B cell (primary cell): ENCODE measurements at places on chromosomes 2 and 18. TPM values are rescaled to one million over a fixed set of nuclear protein-coding genes. Genes with fewer than 3 reads are reported as not detected.
A peak's percentile ranks its signal among the peaks of the same experiment; 100 is the strongest.

- DNase-seq, result peak; percentile 10
Observed at GRCh38 chr2:141911485-141912066, 219.2 kb downstream of the LRP1B start.

The GALNT13 gene
- not detected in 2 replicates for total RNA-seq

The PHLPP1 gene
- 20.7 and 22.6 TPM in 2 replicates for total RNA-seq

GRCh38 chr2:40281021-40281940 lies 170.6 kb downstream of the SLC8A1 start:
- DNase-seq, result peak; percentile 14

DNA sequence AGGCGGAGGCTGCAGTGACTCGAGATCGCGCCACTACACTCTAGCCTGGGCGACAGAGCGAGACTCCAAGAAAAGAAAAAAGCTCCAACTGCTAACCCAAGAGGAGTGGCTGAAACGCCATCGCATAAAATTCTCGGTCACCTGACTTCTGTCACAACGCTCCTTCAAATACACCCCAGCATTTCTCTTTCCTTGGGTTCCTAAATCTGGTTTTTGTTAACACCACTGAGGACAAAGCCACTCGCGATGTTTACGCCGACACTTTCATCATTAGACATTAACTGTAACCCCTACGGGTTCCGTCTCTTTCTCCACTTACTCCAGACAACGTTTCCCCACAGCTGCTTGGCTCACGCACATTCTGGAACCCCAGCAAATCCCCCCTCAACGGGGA lies 679 bp downstream of the CLK1 start:
- no peak for DNase-seq

DNA sequence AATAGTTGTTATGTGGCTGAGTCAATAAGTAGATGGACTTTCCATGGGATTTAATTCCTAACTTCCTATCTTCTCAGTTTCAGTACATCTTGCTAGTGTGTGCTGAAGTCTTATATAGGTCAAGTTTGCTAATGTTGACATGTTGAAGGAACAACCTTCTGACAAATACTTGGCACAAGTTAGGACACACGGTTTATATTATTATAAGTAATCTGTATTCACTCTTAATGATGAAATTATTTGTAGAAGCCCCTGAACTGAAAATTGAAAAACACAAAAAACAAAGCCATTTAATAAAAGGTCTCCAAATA lies 19.2 kb downstream of the ARL5A start:
- DNase-seq, result no peak

DNA sequence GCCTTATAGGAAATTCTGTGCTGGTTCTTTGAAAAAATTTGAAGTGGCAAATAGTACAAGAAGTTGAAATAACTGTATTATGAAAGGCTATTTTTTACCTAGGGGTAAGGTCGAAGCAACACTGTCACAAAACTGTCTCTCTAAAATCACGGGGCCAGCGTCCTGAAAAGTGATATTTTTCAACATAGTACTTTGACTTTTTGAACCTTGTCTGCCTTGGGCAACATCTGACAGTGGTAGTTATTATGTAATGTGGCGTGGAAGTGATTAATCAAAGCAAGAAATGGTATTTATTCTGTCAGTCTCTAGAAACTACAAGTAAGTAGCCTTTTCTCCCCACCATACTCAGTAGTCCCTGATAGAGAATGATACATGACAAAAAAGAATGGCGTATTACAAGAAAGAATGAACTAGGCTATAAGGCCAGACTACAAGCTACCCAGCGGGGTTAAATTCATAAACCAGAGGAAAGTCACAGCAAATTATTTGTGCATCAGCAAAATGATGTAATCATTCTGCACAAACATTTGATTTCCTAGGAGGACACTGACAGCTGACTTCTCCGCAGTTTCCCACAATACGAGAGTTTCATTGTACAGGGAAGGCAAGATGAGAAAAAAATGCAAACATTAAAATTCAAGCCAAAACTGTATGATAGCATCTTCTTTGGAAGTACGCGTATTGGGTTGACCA lies 9.8 kb downstream of the GEN1 start:
- no peak for DNase-seq

- DNase-seq, result peak; percentile 11
Observed at GRCh38 chr2:129923265-129924091, 56.0 kb upstream of the RAB6C start.

DNA sequence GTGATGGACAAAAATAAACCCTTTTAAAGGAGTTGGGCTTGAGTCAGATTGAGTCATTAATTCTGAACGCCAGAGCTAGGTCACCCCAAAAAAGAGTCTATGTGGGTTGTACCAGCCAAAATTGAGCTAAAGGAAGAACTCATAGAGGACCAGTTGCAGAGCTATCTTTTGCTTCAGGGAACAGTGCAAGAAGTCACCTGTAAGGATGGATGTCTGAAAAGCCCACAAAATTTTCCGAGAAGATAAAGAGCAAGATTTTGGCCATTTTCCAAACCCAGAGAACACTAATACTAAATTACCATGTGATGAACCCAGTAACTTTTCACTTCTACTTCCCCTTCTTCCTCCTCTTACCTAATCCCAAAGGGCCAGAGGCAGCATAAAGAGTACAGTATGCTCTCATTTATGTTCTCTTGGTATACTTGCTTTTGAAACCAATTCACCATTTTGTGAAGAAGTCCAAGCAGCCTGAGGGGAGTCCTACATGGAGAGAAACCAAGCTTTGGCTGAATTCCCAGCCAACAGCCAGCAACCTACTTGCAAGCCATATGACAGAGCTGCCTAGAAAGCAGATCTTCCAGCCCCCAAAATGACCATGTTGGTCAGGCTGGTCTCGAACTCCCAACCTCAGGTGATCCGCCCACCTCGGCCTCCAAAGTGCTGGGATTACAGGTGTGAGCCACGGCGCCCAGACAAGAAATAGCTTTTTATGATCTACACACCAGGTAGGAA lies 551.7 kb downstream of the SATB2 start:
- DNase-seq, result no peak

The PRKAG3 gene
- total RNA-seq, result not detected in 2 replicates

DNA sequence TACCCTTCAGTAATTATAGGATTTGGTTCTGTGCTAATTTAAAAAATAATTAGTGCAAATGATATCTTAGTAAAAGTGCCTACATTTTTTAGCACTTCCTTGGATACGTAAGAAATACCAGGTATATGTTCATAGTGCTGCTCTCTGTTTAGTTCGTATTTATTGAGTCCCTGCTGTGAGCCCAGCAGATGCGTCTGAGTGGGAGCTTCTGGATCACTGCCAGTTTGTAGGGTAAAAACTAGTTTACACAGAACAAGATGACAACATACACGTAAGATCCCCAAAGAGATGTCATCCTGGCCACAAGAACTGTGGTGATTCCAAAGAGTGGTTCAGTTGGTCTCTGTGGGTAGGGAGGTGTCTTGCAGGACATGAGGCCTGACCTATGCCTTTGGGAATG lies 103.2 kb downstream of the CTIF start:
- DNase-seq, result no peak

GRCh38 chr18:78069784-78070664 lies 820.4 kb downstream of the GALR1 start:
- DNase-seq, result no peak

The REG3G gene
- not detected in 2 replicates for total RNA-seq

DNA sequence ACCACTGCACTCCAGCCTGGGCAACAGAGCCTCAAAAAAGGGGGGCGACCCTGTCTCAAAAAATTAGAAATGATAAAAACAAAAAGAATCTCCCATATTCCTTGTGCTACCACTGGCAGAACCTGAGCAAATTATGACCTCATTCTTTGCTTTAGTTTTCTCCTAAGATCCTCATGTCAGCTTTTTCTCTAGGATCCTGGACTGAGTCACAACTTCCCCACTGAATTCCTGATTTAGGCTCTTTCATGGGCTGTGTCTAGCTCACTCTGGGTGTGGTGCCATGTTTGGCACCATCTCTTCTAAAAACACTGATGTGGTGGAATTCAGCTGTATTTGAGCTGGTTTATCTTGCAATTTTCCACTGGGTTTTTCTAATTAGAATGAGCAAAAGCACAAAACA lies 37.1 kb downstream of the EXOC6B start:
- no peak for DNase-seq

The APCDD1 gene
- total RNA-seq, result 0.46 and 1.1 TPM in 2 replicates

DNA sequence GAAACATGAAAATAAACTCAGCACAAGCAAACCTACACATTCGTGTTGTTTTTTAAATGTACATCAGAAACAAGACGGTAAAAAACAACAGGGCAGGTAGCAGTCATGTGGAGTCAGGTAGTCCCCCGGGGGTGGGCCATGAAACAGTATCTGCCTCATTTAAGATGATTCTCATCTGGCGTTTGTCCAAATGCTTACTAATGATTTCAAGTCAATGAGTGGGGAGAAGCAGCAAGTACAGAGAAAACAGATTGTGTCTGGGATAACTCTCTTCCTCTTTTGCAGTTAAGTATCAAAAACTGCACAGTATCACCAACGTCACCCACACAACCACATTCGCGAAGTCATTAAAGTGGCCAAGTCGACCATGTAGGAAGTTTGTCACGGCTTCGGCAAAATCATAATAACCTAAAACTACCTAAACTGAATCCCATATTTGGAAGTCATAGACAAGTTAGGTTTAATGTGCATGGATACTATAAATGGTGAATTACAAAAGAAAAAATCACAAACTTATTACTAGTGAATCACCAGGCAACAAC lies 1.3 kb downstream of the LAPTM4A start:
- DNase-seq, result peak; percentile 87

The BUB1 gene
- 1.6 and 2.0 TPM in 2 replicates for total RNA-seq

- no peak for DNase-seq
Observed at GRCh38 chr2:105597806-105598803, 146.6 kb upstream of the NCK2 start.

The SGPP2 gene
- total RNA-seq, result 6.0 and 7.7 TPM in 2 replicates

GRCh38 chr18:63492851-63493250 lies 16.1 kb downstream of the SERPINB5 start:
- no peak for DNase-seq

The LRRTM4 gene
- not detected in 2 replicates for total RNA-seq

The PFN4 gene
- total RNA-seq, result 0.39 and 0.66 TPM in 2 replicates

DNA sequence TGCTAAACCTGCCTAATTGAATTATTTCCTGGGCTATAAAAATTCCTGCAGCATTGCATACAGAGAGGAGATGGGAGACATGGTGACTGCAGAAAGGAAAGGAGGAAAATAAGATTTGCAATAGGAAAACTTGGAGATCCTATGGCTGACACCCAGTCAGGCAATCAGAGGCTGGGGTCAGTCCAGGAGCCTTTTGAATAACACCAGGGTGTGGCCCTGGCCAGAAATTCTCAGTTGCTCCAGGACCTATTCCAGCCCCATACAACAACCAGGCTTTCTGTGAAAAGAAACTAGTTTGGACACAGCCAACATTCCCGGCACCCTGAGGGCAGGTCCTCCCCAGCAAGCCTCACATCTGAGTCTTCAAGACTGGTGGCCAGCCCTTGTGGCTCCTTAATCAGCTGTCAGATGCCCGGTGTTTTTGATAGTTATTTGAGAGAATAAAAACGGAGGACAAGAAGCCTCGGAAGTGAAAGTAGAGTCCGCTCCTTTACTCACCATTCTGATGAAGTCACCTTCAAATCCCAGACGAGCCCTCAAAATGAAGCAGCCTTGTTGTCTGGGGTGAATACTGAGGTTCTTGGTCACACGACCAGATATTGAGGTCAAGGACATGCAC lies 31.1 kb upstream of the GMCL1 start:
- DNase-seq, result no peak

The GALNT3 gene
- total RNA-seq, result 15.9 and 17.1 TPM in 2 replicates

- DNase-seq, result no peak
Observed at GRCh38 chr2:136408795-136409194, 290.8 kb upstream of the CXCR4 start.

- DNase-seq, result no peak
Observed at GRCh38 chr2:168995744-168996143, 35.4 kb downstream of the ABCB11 start.

- DNase-seq, result no peak
Observed at GRCh38 chr2:219159771-219160185, 837 bp downstream of the NHEJ1 start.

DNA sequence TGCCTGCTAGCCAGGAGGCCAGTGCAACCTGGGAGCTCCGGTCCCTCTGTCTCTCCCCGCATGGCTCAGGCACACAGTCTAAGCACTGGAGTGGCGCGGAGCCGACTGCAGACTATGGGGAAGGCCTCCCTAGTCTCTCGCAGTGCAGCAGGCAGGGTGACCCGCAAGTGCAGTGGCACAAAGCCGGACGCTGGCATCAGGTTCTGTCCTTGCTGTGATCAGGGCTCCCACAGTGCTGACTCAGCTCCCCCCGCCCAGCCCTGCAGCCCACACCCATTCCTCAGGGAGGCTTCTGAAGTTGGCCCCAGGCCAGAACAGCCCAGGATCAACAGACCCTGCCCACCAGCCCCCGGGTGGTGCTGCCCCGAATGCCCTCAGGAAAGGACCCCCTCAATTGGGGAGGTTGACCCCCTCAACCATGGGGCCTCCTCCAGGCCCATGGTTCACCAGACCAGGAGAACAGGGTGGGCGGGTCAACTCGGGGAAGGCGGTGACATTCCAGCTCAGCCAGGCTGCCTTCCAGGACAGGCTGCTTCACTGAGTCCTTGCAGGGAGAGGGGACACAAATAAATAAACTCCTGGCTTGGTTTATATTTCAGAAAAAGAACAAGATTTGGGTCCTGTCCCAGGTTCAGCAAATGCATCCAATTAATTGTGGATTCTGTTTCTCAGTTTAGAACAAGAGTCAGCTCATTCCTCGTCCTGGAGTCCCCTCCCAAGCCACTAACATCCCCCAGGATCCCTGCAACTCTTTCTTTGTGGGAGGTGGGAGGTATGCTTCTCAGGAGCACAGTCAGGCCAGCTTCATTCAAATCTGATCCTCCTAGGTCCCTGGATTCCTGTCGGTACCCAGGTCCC lies 12.2 kb downstream of the BIN1 start:
- DNase-seq, result no peak

- no peak for DNase-seq
Observed at GRCh38 chr2:220394433-220394832, 767.0 kb downstream of the SLC4A3 start.

DNA sequence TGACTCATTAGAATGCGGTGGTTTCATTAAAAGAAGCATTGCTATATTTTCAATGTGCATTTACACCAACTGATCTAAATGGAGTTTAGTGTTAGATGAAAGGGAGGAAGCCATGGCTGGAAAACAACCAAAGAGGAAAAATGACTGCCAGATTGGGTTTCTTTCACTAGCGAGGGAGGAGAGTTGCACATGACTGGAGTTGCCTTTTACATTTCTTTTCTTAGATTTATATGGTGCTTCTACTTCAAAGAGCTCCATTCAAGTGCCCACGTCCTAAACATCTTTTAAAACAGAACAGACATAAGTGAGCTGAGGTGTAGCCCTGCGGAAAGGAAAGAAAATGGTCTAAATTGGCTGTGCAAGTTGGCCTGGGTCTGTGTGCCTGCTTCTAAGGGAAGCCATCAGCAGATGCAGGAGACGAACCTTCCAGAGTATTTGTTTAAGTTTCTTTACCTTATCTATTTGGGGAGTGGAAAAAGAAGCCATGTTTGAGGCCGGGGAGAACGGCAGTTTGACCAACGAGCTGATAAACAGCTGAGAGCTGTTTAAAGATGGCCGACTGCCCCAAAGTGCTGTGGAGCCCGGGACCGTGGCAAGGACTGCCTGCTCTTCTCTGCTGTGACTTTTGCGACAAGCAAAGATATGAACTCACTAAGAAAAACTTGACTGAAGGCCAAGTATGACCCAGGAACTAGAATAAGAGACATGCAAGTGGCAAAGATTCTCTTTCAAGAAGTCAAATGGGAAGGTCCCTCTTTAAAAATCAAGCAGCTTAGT lies 327.0 kb downstream of the ZNF516 start:
- DNase-seq, result no peak
